ENCODE measurements at places on chromosomes 16 and 17.

DNA sequence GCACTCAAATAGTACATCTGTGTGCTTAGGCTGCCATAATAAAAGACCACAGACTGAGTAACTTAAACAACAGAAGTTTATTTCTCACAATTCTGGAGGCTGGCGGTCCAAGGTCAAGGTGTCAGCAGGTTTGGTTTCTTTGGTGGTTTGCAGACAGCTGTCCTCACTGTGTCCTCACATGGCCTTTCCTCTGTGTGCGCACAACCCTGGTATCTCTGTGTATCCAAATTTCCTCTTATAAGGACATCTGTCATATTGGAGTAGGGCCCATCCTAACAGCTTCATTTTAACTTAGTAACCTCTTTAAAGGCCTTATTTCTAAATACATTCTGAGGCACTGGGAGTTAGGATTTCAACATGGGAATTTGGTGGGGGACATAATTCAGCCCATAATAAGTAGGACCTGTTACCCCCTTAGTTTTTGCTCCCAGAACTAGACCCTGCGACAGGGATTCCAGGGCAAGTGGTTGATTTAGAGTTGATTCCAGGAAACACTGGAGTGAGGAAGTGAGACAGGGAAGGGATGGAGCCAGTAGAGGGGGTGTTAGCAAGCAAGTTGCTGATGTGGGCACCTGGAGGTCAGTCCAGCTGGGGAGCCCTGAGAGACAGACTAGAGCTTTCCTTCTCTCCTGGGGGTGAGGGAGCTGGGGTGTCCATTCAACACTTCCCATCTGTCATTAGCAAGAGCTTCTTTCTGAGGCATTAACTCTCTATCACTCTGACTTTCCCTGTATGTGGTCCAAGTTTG is 10.9 kb upstream of the ALKBH5 start:
- DNase-seq = no peak

DNA sequence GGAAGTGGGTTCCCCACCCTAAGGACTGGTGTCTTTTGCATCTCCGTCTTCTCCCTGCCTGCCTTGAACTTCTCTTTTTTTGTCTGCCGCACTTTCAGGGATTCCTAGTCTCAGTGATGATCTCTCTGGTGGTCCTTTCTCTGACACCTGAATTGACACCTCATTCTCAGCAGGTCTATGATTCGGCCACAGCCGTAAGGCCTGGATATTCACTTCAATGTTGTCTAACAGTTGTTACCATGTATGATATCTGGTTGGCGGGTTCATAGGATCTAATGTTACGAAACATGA is 25.1 kb upstream of the SLC47A1 start:
- no peak for DNase-seq

DNA sequence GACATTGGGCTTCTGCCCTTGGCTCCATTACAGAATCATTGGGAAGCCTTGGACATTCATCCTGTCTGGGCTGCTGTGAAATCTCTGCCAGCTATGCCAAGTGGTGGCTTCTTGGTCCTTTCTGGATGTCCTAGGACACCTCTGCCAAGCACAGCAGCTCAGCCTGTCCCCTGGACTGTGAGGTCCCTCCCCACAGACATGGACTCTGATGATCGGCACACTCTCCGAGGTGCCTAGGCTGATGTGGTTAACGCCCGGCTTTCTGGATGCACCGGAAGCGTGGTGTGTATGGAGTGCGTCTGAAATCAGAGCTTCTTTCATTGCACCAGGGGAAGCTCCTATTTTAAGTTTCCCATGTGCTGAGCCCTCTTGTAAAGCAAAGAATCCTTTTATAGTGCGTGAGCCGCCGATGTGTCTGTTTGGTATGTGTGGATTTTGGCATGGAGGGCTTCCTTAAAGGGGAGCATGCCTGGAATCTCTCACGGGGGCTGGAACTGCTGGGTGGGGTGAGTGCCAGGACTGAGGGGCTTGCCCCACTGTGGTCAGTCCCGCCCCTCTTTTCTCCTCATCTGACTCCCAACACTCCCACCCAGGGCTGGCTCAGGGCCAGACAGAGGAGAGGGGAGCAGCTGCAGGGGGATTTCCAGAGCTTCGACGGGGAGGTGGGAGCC is 7.0 kb upstream of the ARHGAP23 start:
- DNase-seq = no peak

DNA sequence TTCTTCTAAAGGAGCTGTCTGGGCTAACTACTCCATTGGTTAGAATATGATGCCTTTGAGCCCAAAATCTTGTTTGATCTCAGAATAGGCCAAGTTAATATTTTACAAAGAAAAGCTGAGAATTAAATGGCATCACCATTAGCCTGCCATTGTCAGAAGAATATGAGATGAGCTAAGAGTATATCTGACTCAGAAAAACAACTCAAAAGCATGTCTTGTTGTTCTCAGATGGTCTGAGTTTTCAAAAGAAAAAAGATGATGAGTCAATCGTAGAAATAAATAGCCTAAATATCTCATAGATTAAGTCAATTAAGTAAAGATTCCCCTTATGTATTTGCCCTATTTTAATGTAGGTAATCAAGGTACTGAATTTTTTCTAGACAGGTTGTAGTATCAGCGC is 197.1 kb upstream of the TBX2 start:
- DNase-seq = no peak

- DNase-seq = no peak
Observed at GRCh38 chr17:57352665-57353175, 96.4 kb downstream of the MSI2 start.

DNA sequence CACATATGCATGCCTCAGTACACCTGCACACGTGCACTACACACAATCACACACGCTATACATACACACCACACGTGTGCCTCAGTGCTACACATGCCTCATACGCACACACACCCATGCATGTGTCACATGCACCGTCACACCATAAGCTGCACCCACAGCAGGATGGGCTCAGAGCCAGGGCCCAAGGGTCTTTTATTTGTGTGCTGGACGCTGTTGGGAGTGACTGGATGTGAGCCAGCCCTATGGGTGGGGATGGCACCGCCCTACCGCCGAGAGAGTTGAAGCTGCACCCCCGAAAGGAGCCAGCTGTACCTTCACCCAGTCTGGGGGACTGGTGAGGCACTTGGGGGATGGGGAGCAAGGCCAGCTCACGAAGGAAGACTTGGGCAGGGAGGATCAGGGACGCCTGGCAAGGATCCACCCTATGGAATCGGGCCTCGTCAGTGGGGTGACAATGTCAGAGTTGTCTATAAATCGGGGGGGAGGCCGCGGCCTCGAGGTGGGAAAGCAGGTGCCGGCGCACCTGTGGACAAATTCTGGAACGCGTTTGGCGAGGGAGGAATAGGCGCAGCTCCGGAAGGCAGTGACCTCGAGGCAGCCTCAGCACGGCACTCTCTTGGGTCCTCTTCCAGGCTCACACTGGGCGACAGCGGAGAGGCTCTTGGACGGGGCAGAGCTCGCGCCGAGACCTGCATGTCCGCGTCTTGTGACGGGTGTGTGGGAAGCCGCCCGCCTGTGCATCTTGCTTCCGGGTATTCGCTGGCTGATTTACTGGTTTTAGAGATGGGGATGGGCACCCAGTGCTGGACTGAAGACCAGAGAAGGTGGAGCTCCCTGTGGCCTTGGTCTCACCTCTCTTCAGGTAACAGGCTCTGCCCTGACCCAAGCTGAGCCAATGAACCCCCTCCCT is 7.3 kb downstream of the RGS11 start:
- no peak for DNase-seq

- peak; percentile 34 for DNase-seq
Observed at GRCh38 chr17:5553479-5553878, 30.8 kb downstream of the NLRP1 start.

- no peak for DNase-seq
Observed at GRCh38 chr17:19728084-19728495, 11.7 kb upstream of the SLC47A2 start.

DNA sequence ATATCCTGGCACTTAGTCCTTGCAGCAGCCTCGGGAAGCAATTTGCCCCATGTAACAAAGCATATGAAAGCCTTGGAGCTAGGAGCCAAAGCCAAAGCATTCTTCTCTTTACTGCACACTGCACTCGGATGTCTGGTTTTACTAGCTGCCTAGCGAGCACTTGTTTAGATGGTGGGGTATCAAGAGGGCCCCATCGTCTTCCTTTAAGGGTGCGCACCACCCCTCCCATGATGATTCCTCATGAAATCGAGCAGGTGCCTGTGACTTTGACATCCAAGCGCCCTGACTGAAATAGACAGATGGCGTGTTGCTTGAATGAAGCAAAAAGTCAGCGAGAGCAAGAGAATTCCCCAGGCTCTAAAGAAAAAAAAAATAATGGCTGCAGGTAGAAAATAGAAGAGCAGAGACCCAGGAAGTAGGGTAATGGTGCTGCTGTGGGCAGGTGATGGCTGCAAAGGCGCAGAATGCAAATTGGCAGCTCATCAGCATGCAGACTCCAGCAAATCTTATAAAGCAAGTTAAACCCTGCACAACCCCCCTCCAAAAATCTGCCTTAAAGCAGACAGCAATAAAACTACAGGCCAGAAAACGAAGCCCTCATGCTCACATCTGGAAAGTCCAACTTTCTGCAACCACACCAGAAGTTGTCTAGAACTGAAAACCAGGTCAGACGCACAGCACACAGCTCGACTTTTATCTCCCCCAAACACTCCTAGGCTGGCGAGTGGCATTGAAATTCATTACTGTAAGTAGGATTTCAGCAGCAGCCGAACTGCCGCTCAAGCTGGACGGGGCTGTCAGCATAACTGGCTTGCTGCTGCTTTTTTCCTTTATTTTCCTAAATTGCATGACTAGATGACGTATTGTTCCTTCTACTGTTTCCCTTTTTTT is 384.3 kb downstream of the RBFOX1 start:
- DNase-seq = no peak

DNA sequence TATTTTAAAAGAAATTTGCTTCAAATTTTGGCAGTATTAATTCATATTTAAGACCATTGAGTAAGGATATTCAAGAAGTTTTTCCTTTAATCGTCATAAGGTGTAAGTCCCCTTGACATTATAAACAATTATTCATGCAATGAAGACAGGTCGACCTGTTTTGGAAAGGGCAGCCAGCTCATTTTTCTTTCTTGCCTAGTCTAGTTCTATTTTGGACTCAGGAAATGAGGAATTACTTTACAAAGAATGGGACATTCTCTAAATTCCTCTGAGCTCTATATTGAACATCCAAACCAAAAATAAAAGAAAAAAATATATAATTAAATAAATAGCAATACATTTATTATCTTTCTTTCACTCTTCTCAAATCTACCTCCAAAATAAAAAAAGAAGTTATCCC is 595.6 kb upstream of the KIF2B start:
- DNase-seq = no peak

DNA sequence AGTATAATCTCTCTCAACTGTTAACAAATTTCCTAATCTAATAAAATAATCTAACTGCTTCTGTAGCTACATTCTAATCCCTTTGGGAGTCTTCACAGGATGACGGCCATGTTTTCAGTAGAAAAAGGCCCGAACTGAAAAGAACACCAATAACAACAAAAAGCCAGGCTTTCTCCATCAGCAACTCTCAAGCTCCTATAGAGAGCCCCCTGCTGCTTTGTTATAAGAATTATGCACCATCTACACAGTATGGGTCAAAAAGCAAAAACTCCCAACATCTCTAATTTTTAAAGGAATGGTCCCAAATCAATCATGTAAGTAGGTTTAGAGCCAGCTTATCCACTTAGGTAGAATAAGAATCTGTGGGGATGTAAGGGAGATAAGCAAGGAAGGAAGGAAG is 163.6 kb upstream of the C17orf78 start:
- DNase-seq = no peak

GRCh38 chr17:2856727-2857126 is 60.5 kb downstream of the RAP1GAP2 start:
- DNase-seq = no peak

DNA sequence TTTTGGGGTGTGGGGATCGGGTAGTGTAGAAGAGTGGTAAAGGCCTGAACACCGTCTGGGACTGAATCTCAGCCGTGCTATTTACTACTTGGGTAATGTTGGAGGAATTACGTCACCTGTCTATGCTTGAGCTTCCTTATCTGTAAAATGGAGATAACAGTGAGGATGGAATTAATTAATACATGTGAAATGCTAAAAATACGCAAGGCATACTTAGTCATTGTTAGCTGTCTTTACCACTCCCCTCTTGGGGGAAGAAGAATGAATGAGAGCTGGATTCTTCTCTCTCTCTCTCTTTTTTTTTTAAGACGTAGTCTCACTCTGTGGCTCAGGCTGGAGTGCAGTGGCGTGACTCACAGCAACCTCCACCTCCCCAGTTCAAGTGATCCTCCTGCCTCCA is 41.1 kb upstream of the TANGO6 start:
- DNase-seq = no peak

- DNase-seq = no peak
Observed at GRCh38 chr16:47524007-47524405, 62.9 kb downstream of the PHKB start.

DNA sequence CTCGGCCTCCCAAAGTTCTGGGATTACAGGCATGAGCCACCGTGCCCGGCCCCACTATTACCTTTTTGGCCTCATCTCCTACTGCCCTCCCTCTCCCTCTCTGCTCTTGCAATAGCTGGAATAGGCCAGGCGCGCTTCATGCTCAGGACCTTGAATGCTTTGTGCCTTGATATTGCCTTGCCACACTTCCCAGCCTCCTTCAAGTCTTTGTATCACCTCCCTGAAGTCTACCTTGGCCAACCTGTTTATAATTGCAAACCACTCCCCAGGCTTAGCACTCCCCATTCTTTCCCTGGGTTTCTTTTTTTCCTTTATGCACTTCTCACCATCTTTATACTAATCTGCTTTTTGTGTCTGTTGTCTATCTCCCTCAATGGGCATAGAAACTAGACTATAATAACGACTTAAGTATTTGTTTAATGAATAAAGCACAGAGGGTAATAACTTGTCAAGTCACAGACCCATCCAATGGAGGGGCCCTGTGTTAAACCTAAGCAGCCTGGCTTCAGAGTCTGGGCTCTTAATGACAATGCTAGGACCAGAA is 6.6 kb downstream of the OGFOD1 start:
- DNase-seq = no peak

DNA sequence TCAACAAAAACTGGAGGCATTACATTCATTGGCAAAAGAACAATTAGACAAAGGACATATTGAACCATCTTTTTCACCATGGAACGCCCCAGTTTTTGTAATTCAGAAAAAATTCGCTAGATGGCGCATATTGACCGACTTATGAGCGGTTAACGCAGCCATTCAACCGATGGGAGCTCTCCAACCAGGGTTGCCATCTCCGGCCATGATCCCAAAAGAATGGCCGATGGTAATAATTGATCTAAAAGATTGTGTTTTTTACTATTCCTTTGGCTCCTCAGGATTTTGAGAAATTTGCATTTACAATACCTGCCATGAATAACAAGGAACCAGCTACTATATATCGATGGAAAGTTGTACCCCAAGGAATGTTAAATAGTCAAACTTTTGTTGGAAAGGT is 21.4 kb downstream of the ALOX15B start:
- peak; percentile 78 for DNase-seq

GRCh38 chr16:27724482-27725235 is 174.7 kb downstream of the KATNIP start:
- DNase-seq = no peak

GRCh38 chr17:32520104-32520701 is 33.4 kb downstream of the CDK5R1 start:
- peak; percentile 74 for DNase-seq

DNA sequence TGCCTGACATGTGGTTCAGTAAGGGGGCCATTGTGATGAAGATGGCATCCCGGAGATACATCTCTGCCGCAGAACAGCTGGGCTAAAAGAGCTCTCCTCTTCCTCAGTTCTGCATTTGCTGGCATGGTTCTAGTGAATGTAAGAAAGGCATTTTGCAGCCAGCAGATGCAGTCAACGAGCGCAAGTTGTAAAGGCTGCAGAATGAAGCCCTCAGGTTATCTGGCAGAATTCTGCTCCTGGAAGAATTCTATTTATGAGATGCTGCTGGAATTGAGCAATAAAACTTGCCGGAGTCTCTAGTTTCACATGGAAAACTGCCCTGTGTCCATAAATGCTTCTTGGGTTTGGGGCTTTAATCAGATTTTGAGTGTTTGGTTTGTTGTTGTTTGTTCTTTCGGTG is 176.8 kb upstream of the HSBP1 start:
- DNase-seq = no peak
